Stimulated activated CD4-positive, alpha-beta T cell treated with anti-CD3 and anti-CD28 coated beads, Interleukin-15, amount 100 ng/mL, for 48 hours (primary cell): ENCODE measurements at places on chromosomes 1 and 21.

DNA sequence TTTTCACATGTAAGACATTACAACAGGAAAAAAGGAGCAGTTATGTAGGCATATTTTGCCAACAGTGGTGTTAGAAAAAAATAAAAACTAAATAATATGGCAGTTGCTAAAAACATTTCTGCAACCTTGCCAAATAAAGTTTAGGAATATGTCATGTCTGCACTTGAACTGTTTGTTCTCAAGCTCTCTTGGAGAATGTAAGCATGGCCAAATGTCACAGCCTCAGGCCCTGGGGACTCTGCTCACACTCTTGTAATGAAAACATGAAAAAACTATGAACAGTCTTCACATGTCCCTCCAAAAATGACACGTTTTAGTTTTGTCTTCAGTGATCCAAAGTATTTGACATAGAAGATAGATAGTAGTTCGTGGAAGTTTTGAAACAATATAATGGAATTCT is 753.3 kb downstream of the LTN1 start:
- DNase-seq: no peak

DNA sequence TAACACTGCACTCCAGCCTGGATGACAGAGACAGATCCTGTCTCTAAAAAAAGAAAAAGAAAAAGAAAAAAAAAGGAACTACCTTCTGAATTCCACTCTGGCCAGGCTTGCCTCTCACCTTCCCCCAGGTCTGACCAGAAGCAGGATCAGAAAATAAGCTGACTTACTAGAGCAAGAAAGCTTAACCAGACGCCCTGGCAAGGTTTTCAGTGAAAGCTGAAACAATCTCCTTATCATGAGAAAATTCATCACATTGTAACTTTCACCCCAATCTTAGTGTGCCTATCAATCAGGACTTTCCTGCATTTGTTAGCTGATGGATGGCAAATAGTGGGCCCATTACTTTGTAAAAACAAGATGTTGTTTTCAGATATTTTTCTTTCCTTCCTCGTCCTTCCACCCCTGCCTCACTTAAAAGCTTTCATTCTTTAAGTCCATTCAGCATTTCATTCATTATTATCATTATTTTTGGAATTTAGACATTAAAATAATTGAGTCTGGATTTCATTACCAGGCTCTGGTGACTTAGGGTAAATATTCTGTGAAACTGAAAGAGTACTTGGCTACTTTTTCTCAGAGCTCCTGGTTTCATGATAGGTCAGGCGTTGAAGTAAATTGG is 96.5 kb upstream of the CD34 start:
- no peak for DNase-seq

DNA sequence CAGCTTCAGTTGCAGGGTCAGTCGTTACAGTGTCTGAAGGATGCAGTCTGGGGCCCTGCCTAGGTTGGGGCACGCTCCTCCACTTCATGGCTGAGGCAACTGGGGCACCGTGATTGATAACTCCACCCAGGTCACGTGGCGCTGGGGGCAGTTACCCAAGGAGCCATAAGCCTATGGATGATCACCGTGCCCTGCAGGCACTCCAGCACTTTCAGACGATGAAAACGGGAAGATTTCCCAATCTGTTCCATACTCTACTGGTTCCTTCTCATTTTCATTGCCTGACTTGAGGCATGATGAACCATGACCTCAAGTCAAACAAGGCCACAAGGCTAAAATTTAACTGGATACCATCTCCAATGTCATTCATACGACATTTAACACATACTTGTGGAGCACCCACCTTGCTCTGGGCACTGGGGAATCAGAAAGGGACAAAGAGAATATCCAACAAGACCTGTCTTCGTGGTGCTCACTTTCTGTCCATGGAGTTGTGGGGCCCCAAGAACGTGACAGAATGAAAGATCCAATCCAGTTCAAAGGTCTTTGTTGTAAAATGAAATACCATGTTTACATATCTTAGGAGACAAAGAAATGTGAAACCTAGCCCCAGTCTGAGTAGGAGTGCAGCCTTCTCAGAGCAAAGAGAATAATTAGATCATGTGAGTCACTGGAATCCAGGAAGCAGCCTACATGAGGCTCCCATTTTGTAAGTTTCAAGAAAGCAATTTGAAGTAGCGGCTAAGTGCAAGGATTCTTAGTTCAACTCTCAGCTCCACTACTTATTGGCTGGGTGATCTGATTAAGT is 39.4 kb upstream of the SPOCD1 start:
- DNase-seq: no peak

GRCh38 chr1:24154215-24154614 is 11.3 kb upstream of the IL22RA1 start:
- no peak for DNase-seq

- no peak for DNase-seq
Measured at GRCh38 chr1:235865565-235866204, 1.0 kb downstream of the LYST start.

- DNase-seq: no peak
Measured at GRCh38 chr1:17564458-17565393, 25.2 kb downstream of the ARHGEF10L start.

DNA sequence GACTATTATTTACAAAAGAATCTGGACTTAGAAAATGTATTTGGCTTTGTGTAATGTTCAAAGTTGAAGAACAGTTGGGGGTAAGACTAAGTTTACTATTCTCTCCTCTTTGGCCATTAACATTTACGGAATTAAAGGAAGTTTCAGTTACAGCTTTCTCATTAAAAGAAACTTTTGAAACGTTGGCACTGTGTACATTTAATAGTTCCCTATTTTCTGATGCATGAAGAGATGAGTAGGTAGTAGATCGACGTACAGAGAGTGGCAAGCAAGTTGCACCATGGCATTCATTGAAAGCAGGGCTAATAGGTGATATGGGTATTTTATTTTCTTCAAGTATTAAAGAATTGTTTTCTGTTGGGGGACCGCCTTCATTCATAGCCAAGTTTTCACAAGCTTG is 3.2 kb downstream of the ASPM start:
- DNase-seq: no peak

DNA sequence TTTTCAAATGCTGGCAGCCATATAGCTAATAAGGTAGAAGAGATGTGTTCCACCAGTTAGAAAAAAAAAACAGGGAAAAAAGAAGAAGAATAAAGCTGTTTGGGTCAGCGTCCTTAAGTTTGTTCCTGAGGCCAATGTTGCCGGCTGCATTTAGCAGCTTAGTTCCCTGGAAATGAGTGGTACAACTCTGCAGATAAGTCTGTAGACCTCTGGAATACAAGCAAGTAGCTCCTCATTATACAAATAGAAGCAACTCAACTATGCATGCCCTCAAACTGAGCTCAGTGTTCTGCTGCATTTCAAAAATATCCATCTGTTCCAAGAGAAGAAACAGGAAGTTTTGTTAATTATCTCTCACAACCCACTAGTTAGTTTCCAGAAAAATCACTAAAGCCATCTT is 181.2 kb upstream of the PKN2 start:
- DNase-seq: no peak

DNA sequence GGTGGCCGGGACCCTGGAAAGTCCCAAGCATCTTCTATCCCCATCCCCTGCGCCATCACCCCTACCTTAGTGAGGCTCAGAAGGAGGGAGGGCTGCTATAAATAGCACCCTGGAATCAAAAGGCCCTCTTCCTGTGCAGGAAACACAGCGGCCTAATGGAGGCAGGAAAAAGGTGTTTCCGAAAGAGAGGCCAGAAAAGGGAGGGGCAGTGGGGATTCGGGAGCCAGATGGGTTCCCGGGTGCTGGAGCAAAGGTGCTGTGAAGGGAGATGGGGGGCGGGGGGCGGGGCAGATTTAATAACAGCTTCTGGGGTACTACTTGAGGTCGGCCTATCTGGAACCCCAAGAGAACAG is 16.6 kb downstream of the NAV1 start:
- DNase-seq: no peak

DNA sequence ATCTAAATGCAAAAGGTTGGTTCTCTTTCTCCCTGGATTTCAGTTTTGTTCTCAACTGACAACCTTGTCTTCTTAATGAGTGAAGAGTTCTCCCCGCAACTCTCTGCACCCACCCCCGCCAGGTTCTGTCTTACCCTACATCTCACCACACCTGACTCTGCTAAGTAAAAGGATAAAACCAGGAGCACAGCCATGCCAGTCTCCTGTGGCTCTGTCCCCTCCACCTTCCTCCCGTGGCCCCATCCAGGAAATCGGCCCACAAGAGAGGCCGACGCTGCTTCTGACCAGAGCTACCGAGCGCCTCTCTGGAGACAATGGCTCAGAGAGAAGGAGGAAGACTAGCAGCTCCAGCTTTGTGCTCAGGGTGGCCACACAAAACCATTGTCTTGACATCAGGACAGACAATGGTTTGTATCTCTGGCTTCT is 72.2 kb downstream of the PLEKHA6 start:
- no peak for DNase-seq

DNA sequence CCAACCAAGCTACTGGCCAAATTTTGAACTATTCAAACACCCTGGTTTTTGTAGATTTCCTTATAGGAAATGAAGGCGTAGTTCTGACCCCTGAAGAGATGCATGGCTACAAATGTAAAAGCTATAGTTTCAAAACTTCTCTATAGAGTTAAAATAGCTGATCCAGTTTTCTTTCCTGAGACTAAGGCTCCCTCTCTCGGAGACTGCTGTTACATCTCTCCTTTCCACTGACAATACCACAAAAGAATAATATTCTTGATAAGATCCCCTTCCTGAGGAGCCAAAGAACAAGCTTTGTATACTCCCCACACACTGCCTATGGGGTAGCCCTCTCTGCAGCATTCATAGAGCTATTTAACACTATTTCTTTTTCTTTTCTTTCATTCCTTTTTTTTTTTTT is 6.7 kb upstream of the CFAP126 start:
- DNase-seq: no peak

DNA sequence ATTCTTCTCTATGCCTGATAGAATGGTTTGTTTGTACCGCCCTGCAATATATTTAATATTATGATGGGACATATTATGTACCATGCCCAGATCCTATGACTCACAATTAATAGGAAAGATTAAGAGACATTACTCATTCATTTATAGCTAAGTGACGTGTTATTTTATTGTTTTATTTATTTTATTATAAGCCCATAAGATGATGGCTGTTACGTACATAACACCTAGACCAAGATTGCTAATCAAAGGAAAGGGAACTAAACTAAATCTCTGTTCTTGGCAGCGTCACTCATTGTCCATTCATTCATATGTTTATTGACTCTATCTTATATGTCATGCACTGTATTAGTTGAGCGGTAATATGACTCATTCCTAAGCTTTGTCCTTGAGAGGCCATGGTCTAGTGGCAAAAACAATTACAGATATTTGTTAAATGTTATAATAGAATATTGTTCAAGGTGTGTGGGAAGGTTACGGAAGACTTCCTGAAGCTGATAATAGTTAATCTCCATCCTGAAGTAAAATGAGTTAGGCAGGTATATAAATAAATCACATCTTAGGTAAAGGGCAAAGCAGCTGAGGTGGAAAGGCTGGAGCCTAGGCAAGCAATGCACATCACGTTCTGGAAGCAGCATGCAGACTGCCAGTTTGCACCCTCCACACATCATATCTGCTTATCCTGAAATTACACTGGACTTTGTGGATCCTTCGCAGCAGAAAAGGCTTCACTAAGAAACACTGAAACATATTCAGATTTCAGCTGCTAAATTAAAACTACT is 16.6 kb upstream of the CD55 start:
- DNase-seq: no peak

GRCh38 chr1:42336978-42337377 is 1.9 kb upstream of the FOXJ3 start:
- no peak for DNase-seq

- no peak for DNase-seq
Measured at GRCh38 chr1:44740179-44740617, 561 bp downstream of the KIF2C start.

- DNase-seq: peak; percentile 8
Measured at GRCh38 chr1:108080448-108080847, 115.5 kb upstream of the VAV3 start.

- no peak for DNase-seq
Measured at GRCh38 chr1:97042551-97042950, 321.0 kb downstream of the PTBP2 start.

GRCh38 chr1:18118078-18118477 is 10.5 kb downstream of the IGSF21 start:
- no peak for DNase-seq

DNA sequence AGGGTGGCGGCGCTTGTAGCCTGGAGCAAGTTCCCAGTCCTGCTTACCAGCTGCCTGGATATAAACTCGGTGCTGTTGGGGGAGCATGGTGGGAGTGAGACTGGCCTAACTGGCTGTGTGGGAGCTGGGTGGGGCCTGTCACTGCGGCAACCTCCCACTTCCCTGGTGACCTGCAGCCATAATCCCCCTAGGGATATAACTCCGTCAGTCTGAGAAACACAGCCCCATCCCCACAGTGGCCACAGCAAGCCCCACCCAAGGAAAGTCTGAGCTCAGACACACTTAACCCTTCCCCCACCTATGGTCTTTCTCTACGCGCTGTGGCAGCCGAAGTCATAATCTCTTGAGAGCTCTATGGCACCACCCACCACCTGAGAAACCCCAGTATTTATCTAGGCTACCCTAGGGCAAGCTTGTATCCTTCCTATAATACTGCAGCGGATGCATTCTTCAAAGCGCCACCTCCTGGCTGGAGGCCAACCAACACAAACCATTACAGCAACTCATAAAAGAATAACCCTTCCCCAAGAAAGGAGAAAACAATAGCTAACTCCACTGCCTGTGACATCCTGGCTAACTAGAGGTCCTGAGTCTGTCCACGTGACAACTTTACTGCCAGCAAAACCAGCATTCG is 57.4 kb downstream of the ZNF648 start:
- DNase-seq: no peak

DNA sequence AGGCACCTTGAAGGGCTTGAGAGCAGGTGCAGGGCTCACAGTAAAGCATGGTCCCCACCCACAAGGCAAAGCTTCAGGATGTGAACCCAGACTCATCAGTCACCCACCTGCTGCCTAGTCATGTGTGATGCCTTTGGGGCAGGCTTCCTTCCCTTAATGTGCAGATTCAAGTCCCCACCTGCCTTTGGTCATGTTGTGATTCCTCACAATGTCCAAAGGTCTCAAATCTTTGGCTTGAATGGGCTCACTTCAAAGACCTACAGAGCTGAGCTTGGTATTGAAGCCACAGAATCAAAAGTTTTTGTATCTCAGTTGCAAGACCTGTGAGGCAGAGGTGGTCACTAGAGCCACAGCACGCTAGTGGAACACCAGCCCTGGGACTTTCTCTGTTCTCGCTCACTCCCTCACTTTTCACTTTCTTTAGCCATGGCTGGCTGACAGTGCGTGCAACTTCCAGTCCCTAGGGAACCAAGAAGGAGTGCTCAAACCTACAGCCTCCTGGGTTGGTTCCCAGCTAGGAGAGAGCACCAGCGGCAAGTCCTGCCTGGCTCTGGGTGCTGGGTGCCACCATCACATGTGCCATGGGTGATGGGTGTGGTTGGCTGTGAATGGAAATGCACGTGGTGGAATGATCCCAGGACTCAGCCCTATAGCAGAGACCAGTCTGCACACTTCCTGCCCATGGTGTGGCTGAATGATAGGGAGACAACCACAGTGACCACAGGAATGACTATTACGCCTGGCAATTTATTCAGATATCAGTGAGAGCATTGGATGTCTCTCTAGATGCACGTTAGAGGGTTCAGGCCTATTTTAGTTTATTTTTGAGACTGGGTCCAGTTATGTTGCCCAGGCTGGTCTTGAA is 26.4 kb upstream of the CLIC6 start:
- no peak for DNase-seq
